NCI-H2171 (cell line): ENCODE measurements at places on chromosomes 4 and X.
A peak's percentile ranks its signal among the peaks of the same experiment; 100 is the strongest.

DNA sequence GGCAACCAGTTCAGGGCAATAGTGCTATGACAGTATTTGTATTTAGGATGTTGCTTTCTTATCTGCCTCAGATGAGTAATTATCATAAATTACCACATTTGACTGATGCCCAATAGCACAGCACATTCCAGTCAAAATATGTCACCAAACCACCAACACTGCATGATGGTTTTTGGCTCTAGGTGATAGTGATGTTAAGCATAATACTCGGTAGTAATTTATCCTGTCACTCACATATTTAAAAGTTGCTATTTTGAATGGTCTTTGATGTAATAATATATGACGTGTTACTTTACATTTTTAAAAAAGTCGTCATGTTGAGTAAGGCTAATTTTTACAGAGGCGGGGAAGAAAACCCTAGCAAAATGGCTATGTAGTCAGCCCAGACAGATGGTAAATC lies 42.5 kb downstream of the UNC5C start:
- no peak for DNase-seq

GRCh38 chrX:16778545-16778944 lies 7.7 kb upstream of the TXLNG start:
- DNase-seq: no peak

- DNase-seq: no peak
These were observed 109.2 kb upstream of the FAT1 start for GRCh38 chr4:186832906-186833305.

GRCh38 chr4:3391422-3391821 lies 50.3 kb upstream of the HGFAC start:
- DNase-seq: no peak

DNA sequence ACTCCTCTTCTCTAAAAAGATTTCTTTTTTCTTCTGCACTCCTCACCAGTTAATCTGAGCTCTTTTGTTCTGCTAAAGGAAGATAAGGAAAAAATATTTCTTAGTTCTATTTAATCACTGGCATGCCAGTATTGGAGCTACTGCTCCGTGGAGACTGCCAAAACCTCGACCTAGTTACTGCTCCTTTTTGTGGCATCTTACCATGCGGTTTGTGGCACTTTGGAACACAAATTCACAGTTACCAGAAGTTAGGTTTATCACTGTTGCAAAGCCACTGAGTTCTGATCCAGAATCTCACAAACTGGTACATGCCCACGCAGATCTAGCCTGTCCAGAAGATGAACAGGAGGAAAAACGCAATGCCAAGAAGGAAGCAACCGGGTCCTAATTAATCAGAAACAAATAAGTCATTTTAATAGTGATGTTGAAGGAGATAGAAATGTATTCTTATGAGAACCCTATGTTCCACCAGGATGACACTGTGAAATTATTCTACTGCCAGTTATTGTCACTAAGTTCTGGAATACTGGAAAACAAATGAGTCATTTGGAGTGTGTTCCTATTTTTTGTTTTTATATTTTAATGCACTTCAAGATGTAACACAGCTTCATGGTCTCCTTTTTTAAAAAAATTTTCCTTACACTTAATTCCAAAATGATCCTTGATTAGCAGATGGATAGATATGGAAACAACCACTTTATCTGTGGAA lies 106.7 kb upstream of the GK2 start:
- DNase-seq: no peak

DNA sequence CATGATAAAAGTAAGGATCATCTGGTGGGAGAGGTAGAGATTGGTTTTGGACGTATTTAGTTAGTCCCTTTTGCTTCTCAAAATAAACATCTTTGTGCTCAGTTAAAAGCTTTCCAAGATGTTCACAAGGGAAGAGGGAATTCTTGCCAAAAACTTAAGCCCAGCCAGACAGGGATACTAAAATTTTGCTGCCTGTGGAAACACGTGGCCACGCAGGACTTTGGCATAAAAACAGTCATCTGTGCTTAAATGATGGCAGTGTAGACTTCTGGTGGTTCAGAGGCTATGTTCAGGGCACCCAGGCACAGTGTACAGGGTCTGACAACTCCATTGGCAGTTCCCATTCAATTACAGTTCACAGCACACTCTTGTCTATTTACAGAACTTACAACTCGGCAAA lies 93.2 kb upstream of the JADE1 start:
- DNase-seq: no peak

DNA sequence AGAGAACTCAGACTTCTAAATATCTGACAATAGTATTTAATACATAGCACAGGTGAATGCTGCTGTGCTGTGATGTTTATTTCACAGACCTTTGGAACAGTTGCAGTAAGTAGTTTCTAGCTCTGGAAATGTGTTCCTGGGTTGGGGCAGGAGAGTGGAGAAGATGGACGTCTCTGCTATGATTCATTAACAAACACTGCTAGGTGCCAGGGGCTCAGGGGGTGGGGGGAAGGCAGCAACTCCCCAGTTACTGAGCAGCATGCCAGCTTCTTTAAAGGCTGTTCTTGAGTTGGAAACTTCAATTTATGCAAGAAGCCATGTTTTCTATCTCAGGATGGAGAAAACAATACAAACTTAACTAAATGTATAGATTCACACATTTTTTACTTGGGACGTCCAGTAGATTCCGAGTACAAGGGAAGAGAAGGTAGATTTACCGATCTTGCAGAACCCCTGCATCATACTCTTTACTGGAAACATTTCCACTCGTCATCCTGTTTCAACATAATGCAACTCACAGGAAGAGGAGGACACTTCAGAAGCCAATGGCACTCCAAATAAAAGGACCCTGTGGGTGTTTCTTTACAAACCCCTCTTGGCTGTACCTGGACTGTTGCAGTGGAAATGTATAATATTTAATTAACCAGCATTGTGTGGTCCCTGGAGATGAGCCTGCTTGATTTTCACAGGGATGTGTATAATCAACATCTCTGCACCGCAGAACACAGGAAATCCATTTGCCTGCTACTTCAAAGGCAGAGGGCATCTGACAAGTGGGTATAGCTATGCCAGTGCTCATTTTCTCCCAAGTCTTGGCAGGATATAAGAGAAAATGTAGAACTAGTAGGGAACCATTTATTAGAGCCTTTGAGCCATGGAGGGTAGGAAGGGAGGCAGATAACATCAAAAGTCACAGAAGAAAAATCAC lies 171.4 kb downstream of the SH3KBP1 start:
- no peak for DNase-seq

DNA sequence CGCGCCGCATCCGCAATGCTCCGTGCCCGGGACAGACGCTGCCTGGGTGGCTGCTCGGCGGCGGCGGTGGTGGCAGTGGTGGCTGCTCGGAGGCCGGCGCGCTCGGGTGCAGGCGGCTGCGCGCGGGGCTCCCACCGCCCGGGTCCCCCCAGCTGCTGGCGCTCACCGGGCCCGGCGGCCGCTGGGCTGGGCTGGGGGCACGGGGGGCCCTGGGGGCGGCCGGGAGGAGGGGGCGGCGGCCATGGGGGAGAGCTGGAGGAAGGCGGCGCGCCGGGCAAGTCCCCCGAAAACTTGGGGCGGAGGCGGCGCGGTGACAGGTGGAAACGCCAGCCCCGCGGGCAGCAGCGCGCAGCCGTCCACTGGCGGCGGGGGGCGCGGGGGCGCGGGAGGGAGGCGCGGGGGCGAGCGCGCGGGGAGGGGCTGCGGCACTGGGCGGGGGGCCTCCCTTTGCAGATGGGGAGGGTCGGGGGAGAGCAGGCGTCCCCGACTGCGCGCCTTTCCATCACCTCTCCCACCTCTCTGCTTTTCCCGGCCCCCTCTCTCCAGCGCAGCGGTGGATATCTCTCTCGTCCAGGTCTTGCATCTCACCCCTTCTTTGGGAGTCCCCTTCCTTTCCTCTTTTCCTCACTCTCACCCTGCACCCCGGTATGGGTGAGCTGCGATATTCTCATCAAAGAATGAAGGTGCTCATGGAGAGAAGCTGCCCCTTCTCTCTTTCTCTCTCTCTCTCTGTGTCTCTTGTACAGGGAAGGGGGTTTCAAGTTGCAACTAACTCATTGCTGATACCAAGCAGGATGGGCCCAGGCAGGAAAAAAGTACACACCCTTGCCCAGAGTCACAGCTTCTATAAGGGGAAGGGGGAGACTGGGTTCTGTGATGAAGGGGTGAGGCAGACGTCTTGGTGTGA lies 83.7 kb upstream of the DHRSX start:
- no peak for DNase-seq

GRCh38 chr4:77861495-77861894 lies 1.1 kb upstream of the MRPL1 start:
- DNase-seq: no peak

- DNase-seq: no peak
These were observed 1150.6 kb downstream of the FAT4 start for GRCh38 chr4:126465341-126465740.

GRCh38 chr4:38539501-38539900 lies 124.5 kb upstream of the KLF3 start:
- DNase-seq: no peak

- no peak for DNase-seq
These were observed 399.6 kb upstream of the CT83 start for GRCh38 chrX:116862340-116862739.

DNA sequence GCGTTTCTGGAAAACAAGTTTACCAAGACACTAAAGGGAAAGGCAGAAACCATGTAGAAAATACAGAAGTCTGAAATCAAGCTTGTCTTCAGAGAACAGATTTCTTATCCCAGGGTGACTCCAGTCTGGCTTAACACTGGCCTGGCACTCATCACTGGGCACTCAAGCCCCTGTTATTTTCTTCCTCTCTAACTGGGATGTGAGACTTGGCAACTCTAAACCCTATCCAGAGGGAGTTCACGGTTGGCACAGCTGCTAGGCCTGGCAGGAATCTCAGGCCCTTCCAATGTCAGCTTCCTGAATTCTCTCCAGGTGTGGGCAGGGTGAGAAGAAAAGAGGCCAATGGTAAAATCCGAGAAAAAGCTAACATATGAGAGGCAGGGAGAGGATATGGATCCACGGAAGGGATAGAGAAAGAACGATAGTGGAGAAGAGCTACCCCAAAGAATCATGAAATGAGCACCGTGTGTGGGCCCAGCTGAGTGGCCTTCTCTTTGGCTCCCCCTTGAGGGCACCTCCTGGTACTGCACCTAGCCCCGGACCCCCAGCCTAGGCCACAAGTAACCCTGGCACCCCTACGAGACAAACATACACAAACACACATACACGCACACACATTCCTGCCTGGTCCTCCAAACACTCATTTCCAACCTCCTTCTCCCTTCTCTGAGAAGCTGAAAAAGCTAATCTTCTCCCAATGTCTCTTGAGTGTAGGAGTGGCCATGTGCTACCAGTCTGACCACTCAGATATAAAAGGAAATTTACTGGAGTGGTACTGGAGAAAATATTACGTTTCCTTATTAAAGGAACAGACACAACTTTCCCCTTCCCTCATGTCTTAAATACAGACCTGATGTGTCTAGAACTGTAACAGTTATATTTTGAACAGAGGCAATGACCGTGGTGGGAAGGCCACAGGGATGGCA lies 16.6 kb upstream of the PTCHD1 start:
- no peak for DNase-seq

GRCh38 chrX:20521222-20521621 lies 254.5 kb upstream of the RPS6KA3 start:
- no peak for DNase-seq

GRCh38 chr4:4387531-4388310 lies 819 bp downstream of the NSG1 start:
- DNase-seq: no peak

GRCh38 chr4:78558410-78558809 lies 6.8 kb downstream of the ANXA3 start:
- DNase-seq: no peak

DNA sequence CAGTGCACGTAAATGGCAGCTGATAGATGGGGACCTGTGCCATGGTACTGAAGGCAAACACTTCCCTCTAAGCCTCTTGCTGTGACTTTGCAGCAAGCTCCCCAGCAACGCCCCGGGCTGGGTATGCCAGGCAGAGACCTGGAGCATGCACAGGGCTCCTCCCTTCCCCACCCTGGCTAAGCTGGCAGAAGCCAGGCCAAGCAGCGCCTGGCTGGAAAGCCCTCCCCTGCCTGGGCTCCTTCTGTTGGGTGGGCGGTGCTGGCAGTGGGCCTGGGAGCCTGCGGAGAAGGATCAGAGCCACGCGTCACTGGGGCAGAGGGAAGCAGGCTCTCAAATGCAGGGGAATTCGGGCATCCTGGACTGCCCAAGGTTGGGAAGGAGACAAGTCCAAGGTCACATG lies 3.6 kb downstream of the ATP2B3 start:
- DNase-seq: peak; percentile 40

GRCh38 chr4:113383111-113383785 lies 333.8 kb downstream of the ANK2 start:
- DNase-seq: no peak

DNA sequence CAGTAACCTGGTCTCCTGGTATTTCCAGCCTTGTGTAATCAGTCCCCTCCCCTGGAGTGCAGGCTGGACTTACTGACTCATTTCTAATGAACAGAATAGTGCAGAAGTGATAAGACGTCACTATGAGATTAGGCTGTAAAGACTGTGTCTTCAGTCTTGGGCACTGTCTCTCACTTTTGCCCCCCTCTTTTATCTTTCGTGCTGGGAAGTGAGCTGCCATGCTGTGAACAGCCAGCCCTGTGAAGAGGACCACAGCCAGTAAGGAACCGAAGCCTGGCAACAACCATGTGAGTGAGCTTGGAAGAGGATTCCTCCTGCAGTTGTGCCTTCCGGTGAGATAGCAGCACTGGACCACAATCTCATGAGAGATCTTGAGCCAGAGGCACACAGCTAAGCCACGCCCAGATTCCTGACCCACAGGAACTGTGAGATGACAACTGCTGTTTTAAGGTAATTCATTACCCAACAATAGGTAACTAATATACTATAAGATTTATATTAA lies 67.5 kb upstream of the GPR34 start:
- DNase-seq: no peak

DNA sequence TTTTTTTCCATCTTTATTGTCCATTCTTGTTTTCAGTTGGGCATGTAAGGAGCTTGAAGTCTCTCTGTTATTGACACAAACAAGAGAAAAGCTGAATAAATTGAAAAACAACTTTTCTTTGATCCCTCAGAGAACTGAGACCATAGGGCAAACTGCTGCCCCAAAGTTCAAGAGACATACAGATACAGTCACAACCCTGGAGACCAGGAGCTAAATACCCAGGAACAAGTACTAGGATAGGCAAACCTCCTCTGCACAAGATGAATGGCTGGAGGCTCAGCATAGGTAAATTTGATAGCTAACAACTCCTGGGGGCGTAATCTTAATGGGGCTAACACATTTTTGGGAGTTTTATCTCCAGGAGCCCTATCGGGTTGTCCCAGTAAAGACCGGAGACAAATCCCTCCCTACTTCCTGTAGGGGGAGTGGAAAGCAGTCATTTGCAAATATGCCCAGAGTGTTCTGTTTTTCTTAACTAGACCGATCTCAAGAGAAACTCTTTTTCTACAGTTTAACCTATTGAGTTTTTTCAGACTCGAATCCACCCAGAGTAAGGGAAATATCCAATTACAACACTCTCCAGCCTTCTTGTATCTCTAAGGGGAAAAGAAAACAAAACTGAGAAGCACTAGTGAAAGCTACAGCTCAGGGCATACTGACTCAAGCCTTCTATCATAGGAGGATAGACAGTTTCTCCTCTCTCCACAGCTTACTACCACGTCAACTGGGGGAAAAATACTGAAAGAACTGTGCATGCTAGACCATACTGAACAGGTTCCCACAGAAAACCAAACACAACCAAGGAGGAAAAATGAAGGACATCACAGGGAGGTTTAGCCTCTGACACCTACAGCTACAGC lies 23.1 kb downstream of the MAGEA8 start:
- no peak for DNase-seq
